ENCODE measurements at places on chromosomes 2 and 18.

DNA sequence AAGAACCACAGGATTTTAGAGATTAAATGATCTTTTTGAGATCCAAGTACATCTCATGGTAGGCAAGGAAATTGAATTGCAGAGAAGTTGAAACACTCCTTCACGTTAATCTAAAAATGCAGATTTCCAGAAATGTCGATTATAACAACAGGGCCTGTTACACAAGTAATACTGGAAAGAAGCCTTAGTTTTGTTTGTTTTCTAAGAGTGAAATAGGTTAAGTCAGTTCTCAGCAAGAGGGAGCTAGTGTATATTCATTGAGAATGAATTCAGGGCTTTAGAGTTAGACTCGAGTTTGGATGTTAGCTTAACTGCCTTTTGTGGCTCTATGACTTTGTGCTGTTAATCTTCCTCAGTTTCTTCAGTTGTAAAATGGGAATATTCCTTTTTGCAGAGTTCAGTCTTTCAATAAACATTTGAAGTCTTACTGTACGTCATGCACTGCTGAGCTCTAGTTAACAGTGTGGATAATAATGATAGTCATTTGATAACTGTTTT, 926 bp downstream of the NDUFV2 start:
- DNase-seq, result peak; percentile 19

DNA sequence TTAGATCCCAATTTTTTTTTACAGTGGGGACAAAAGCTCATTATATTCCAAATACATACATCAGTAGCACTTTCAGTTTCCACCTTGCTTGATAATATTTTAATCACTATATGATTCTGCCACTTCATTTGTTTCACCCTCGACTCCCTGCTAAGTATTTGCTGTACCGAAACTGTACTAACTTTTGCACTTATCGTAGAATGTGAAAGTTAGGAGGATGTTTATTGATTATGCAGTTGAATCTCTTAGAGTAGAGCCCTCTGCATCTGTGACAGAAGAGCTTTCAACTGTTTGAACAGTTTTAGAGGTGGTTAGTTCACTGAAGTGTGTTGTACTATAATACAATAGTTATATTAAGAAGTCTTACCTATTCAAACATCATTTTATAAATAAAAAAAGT, 20.8 kb downstream of the NCOA1 start:
- no peak for DNase-seq

DNA sequence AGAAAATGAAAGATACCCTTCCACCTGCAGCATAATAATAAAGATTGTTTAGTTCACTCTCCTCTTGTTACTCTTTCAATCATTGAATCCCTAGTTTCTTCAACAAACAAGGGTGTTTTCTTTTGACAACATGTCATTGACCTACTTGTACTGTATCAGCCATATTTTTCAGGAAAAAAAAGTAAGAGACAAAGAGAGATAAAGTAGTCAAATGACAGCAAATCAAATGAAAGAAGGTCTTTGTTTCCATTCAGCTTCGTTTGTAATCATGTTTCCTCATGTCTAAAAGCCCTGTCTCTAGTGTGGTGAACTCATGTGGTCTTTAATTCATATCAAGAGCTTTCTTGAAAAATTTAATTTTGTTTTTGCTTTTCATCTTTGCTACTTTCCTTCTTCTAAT, 557.8 kb upstream of the LRATD1 start:
- no peak for DNase-seq

DNA sequence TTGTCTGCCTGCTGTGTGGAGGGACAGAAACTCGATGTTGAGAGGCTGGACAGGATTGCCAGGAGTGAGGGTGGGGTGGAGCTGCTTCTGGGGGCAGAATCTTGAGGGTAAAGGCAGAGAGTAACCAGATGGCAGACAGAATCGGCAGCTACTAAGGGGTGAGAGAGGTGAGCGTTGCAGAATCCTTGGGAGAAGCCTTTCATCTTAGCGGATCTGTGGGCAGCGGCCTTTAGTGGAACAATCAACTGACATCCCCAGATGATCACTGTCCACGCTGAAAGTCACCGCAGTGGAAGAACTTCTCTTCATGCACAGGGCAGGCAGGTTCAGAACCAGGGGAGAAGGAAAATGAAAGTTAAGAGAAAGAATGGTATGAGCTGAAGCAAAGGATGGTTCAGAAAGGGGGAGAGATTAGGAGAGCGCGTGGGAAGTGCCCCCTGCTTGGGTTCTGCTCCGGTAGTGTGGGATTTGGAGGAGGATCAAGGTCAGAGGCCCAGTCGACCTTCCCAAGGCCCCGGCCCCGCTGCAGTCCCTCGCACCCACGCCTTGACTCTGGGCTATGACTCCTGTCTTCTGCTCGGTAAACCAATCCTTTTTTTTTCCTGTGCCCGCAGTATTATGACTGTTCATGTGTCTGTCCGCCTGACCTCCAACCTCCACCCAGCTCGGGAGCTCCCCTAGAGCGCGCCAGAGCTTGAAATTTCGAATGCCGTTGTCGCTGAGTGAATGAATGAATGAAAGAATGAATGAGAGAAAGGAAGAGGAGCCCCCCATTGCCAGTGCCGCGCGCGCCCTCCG, 584 bp downstream of the BOLA3 start:
- peak; percentile 27 for DNase-seq

- DNase-seq, result peak; percentile 54
Observed at GRCh38 chr2:238784671-238785527, 63.0 kb upstream of the TWIST2 start.

DNA sequence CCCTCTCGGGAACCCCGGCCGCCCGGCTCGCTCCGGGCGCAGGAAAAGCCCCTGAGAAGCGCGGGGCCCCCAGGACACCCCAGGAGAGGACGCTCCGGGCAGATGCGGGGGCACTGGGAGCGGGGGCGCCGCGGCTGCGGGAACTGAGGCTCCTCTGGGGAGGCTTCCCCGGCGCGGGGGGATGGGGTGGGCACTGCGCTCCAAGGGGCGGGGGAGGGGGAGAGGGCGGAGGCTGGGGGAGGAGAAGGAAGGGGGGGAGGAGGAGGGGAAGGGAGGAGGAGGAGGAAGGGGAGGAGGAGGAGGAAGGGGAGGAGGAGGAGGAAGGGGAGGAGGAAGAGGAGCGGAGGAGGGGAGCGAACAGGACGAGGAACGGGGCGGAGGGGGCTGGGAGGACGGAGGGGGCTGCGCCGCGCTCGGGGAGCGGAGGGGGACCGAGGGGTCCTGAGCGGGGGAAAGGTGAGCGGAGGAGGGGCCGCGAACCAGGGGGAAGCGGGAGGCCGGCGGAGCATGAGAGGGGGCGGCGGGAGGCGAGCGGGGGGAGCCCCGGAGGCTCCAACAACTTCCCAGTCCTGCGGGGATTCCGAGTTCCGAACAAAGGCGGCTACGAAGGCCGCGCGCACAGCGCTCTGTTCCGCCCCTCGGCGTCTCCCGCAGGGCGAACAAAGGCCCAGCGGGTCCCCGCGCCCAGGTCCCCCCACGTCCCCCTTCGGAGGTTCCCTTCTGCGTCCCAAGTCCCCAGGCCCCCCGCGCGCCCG, 742 bp downstream of the PXDN start:
- DNase-seq, result no peak

DNA sequence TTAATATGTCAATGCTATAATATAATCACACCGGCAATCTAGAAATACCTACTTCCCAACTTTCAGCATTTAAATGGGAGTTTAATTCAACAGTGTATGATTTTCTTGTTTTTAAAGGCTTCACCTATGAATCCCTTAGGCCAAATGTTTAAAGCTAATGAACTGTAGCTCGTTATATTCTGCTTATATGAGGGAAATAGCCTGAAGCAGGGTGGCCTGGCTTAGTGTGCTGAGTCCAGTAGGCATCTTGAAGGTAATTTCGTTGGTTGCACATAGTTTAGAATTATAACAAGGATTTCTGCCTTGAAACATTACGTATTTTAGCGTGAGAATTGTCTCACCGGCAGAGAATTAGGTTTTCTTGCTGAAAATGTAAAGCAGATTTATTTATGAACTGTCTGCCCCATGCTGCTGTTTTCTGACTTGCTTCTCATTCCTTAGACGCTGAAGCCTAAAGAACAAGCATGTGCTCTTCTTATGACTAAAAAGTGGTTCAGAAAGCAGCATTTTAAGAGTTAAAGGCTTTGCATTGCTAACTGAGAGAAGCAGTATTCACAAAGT, 433.7 kb upstream of the RAB12 start:
- no peak for DNase-seq

- peak; percentile 77 for DNase-seq
Observed at GRCh38 chr2:25286025-25286400, 55.7 kb downstream of the DNMT3A start.

- no peak for DNase-seq
Observed at GRCh38 chr2:130837811-130838565, 1.3 kb downstream of the ARHGEF4 start.

DNA sequence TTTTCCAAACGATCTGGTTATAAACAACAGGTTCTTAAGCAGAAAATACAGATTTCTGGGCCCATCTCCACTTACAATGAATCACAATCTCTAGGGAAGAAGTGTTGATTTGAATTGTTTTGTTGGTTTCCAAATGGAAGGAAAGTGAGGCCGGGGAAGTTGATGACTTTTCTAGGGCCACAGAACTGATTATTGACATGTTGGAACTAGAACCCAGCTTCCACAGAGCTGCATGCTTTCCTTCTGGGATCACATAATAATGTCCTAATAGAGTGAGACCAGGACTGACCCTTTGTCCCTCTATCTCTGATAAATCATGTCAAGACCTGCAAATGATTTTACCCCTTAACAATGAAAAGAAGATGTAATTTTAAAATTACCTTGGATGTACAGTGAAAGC, 332.2 kb downstream of the OSR1 start:
- DNase-seq, result no peak

- DNase-seq, result no peak
Observed at GRCh38 chr18:70448588-70448987, 159.7 kb downstream of the SOCS6 start.

GRCh38 chr18:36186461-36187192, 670 bp upstream of the MOCOS start:
- no peak for DNase-seq

DNA sequence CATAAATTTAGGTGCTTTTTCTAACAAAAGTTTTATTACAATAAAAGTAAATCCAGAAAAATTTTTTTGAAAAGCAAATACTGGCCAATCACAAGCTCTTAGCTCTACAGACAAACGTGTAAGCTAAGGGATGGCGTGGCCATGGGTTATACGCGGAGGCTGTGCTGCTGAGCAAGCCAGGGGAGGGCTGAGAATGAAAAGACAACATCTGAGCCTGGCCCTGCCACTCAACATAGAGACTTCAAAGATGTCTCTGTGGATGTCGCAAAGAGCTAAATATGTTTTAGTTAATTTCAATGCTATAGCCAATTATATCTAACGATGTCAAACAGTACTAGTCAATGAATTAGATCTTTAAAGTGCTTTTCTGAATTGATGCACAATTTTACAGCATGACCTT, 33.3 kb upstream of the NT5DC4 start:
- DNase-seq, result no peak

- no peak for DNase-seq
Observed at GRCh38 chr2:72994282-72994990, 77.1 kb downstream of the SFXN5 start.

GRCh38 chr18:57084331-57085271, 62.3 kb upstream of the BOD1L2 start:
- DNase-seq, result no peak

Data from kidney capillary endothelial cell (primary cell).